ENCODE measurements at places on chromosomes 5 and 9.

- DNase-seq: no peak
Measured at GRCh38 chr9:81621785-81622259, 67.5 kb downstream of the TLE1 start.

DNA sequence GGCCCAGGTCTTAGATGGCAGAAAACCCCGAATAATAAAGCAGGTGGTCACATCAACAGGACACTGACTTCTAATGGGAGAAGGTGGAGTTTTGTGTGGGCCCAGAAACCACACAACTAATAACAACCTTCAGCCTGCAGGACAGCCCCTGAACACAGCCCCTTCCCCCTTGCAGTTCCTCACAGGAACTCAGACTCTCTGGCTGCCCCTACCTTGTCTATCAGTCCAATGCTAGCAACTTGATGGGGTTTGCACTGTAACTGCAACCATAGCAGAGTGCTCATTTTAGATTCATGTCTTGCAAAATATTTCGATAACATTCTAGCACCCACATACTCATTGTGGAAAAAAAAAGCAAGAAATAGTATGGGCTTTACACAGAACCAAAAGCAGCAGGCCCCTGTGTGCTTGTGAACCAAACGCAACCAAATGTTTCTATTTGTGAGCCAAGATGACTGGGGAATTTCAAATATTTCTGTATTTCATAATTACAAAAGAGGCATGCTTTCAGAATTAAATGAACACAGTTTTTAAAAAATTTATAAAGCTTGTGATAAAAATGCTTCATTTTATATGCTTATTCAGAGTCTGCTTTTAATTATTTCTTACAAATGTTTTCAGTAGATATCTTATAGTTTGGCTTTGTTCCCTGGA is 62.7 kb upstream of the PDE4D start:
- no peak for DNase-seq

DNA sequence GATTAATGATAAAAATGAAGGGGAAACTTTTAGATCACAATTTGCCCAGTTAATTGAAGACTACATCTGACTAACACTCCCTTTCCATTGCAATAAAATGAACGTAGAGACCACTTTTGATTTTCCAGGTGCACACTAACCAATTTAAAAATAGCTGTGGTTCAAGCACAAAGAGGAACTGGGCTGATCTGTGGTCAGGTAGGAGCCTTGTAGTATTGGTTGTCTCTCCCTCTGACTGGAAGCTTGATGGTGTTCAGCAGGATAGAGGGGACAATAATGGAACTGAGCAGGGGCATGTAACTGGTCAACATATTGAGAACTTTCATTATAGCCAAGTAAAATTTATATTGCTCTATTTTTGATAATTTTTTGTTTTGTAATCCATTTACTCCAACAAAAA is 886.8 kb upstream of the SEMA6A start:
- DNase-seq: no peak

- DNase-seq: no peak
Measured at GRCh38 chr5:157387041-157387563, 72.9 kb upstream of the NIPAL4 start.

- no peak for DNase-seq
Measured at GRCh38 chr5:150358261-150359095, 981 bp downstream of the TCOF1 start.

DNA sequence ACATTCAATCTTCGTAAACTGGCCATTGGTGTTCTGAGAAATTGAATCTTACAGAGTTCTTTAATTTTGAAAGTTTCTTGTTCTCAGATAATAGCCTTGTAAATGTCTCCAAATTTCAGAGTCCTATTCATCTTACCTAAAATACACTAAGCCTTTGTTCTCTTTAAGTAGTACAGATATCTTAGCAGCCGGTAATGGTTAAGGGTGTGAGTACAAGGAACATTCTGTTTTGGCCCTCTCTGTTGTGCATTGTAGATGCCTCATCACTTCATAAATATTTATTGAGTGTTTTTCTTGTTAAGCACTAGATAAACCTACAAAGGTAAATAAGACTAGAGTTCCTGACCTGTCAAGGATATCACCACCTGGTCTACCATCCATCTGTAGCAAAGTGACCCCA is 35.2 kb downstream of the ZCCHC7 start:
- DNase-seq: no peak

- DNase-seq: peak; percentile 15
Measured at GRCh38 chr5:40615586-40616170, 64.0 kb upstream of the PTGER4 start.

- DNase-seq: no peak
Measured at GRCh38 chr5:35060236-35060635, 12.5 kb upstream of the AGXT2 start.

DNA sequence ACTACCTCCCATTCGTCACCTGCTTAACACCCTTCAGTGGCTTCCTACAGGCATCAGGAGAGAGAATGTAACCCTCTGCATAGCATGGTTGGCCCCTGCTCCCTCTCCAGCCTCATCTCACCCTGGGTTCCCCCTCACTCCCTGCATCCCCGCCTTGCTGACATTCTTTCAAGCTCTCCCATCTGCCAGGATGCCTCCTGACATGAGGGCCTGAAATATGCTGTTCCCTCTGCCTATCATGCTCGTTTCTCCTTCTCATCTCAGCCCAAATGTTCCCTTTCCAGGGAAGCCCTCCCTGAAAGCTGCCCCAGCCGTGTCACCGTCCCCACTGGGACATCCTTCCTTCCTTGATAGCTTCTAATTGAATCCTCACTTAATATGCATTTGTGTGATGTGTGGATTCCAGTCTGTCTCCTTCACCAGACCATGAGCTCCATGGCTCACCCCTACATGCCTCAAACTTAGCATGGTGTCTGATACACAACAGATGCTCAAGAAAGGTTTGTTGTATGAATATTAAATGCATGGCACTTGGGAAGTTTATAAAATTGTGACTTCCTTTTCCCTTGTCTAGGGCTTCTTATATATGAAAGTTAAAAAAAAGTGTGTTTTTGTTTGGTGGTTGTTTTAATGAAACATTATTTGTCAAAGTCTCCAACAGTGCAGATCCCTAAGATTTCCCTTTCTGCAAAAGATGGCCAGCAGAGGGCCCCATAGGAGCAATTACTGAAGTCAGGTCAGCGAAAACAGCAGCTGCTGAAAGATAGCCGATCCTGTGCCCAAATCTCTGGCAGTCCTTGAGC is 7.3 kb upstream of the C5orf58 start:
- DNase-seq: peak; percentile 73

GRCh38 chr9:14433351-14434157 is 119.6 kb upstream of the NFIB start:
- DNase-seq: peak; percentile 11

GRCh38 chr9:110180511-110181434 is 27.2 kb downstream of the C9orf152 start:
- DNase-seq: no peak
